ENCODE measurements at places on chromosomes 13 and 19.
A peak's percentile ranks its signal among the peaks of the same experiment; 100 is the strongest.

DNA sequence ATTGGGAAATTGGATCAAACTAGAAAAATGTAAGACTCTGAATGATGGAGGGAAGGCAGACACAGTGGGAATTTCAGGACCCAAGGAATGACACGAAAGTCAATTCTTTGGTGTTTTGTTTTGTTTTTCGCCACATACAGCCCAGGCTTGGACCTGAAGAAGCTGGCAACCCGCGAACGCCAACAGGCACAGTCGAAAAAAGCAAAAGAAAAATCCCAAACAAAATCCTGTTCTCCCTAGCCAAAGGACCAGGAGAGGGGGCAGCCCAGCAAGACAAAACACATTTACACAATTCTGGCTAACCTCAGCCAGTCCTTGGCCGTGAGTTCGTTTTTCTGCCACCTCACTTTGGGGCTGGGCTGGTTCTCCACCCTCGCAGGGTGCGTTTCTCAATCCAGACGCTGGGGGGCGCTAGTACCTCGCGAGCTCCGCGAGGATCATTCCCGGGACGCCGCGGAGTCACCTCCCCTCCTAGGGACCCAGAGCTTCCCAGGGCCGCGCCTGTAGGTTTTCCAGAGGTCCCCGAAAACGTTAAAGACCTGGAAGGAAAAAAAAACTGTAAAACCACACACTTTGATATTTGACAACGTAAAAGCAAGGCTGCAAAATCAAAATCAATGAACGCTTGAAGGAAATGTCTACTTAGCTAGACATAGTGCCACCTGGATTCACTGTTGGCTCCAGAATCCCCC is 34.9 kb upstream of the TPM4 start:
- peak; percentile 97 for DNase-seq

GRCh38 chr13:40681341-40682146 is 15.1 kb upstream of the FOXO1 start:
- DNase-seq: no peak

DNA sequence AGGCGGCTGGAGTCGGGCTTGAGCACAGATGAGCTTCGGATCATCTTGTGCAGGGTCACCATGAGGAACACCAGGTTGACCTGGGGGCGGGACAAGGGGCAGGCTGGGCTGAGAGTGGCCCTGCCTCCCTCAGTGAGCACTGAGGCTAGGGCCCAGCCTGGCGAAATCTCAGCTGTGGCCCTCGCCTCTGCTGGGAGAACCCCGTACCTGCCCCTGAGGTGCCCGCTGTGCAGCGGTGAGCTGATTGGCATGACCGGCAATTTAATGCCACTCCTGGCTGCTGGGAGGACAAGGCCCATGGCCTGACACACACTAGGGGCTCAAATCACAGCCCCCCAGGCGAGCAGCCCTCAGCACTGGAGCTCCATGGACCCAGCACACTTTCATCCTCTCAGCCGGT is 19.7 kb upstream of the ASF1B start:
- DNase-seq: no peak

DNA sequence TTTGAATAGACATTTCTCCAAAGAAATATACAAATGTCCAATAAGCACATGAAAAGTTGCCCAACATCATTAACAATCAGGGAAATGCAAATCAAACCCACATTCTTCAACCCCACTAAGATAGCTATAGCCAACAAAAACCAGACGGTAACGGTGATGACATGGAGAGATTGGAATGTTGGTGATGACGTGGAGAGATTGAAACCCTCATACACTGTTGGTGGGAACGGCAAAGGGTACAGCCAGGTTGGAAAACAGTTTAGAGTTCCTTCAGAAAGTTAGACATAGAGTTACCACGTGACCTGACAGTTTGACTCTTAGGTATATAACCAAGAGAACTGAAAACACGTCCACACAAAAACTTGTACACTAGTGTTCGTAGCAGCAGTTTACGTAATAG is 48.1 kb downstream of the TNFRSF19 start:
- DNase-seq: no peak

GRCh38 chr19:1672038-1672768 is 19.8 kb upstream of the TCF3 start:
- no peak for DNase-seq

DNA sequence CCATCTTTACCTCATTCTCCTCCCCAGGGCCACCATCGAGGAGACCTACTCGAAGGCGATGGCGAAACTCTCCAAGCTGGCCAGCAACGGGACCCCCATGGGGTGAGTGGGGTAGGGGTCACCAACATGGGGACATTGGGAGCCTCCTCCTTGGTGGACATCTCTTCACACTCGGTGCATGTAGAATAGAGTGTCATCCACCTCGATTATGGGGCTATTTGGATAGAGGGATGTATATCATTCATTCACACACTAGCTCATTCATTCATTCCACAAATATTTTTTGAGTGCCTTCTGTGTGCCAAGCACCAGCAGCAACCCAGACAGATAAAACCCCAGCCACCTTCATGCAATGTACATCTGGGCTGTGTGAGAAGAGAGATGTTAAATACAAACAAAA is 13.1 kb downstream of the FCHO1 start:
- DNase-seq: no peak

DNA sequence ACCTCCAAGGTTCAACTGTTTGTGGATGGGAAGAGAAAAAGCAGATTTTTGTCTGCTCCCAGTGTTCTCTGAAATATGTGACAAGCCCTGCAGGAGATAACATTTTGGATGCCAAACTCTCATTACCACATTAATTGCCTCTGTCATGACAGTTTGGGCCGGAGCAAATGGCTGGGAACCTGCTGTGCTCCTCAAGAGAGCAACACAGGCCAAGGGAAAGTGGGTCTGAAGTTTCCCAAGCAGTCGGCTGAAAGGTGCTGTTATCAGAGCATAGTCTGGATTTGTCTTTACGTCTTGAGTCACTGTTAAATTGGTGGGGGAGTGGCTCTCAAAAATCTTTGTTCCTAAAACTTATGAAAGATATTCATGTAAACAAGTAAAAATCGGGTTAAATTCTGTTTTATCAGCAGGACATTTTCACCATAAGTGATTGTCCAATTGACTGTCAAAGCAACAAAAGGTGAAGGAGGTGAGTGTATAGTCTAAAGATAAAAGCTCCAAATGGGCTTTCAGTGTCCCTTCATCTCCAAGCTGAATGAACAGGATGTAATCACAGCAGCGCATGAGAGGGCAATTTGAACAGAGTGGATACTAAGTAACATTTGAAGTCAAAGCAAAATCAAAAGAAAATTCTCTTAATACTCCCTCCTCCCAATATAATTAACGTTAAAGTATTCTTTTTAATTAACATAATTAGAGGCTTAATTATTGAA is 844.8 kb downstream of the PCDH17 start:
- DNase-seq: no peak

Measured in aorta (tissue), 5 donors.